Naive thymus-derived CD8-positive, alpha-beta T cell (primary cell): ENCODE measurements at places on chromosomes 16 and 17. TPM values are rescaled to one million over a fixed set of nuclear protein-coding genes. Genes with fewer than 3 reads are reported as not detected.

DNA sequence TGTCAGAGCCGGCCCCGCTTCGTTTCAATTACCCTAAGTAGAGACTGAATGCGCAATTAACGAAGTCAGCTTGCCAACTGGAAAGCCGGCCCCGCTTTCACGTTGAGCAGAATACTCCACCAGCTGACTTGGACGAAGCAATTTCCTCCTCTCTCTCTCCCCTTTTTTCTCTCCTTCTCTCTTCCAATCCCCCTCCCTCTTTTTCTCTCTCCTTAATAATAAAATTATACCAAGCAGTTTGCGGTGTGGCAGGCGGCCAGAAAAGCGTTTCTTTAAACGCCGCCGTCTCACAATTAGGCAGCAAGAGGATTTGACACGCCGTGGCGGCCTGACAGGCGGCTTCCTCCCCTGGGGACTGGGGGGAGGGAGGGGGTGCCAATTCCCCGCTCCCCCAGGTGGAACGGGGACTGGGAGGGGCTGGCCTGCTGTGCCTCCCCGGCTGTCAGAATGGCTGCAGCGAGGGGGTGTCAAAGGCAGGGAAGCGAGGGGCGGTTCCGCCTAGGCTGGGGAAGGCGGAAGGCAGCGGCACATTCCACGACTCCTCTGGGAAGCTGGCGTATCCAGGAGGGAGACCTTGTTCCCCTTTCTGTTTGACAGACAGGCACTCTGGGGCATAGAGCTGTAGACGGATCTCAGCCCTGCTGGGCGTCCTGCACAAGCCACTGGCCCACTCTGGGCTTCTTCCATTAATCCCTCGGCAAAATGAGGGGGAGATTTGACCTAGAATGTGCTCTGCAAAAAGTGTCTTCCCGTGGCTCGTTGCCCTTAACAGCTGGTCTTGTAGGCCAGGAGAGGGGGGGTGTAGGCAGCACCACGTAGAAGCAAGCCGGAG, 52.7 kb downstream of the SREBF1 start:
- H3K4me1 ChIP-seq: peaks cover 29% of the 10 kb centered on the region
- H3K27me3 ChIP-seq: no peaks in the 10 kb centered on the region
- H3K36me3 ChIP-seq: no peaks in the 10 kb centered on the region
- DNase-seq: peak; percentile 50
- peak overlapping the region; percentile 92 for H3K4me3 ChIP-seq

HOXB13 gene
- total RNA-seq: not detected

SUMO2 gene
- 255 TPM for total RNA-seq

GRCh38 chr17:17849147-17849820, 12.5 kb upstream of the SREBF1 start:
- H3K36me3 ChIP-seq: no peaks in the 10 kb centered on the region
- H3K27me3 ChIP-seq: no peaks in the 10 kb centered on the region
- H3K4me3 ChIP-seq: peak overlapping the region; percentile 77
